ENCODE measurements at places on chromosomes 6 and 20. TPM values are rescaled to one million over a fixed set of nuclear protein-coding genes. Genes with fewer than 3 reads are reported as not detected.

SLC17A2 gene
- not detected for total RNA-seq

EGFL8 gene
- 7.1 TPM for total RNA-seq

NELFCD gene
- 92.3 TPM for total RNA-seq

TREM1 gene
- total RNA-seq: 0.27 TPM

BEND3 gene
- 4.5 TPM for total RNA-seq

DNAH8 gene
- 0.02 TPM for total RNA-seq

MMP24 gene
- total RNA-seq: not detected

SLC22A3 gene
- total RNA-seq: not detected

GABRR2 gene
- total RNA-seq: 0.50 TPM

DNPH1 gene
- 57.5 TPM for total RNA-seq

KIF13A gene
- 0.07 TPM for total RNA-seq

CST1 gene
- total RNA-seq: not detected

TNFRSF6B gene
- total RNA-seq: not detected

ZSCAN31 gene
- total RNA-seq: 1.6 TPM

MED23 gene
- 26.0 TPM for total RNA-seq

ABRACL gene
- total RNA-seq: 182 TPM

GRCh38 chr6:139640448-139640847, 266.0 kb upstream of the CITED2 start:
- H3K36me3 ChIP-seq: no peaks in the 10 kb centered on the region
- no peak for DNase-seq

DNA sequence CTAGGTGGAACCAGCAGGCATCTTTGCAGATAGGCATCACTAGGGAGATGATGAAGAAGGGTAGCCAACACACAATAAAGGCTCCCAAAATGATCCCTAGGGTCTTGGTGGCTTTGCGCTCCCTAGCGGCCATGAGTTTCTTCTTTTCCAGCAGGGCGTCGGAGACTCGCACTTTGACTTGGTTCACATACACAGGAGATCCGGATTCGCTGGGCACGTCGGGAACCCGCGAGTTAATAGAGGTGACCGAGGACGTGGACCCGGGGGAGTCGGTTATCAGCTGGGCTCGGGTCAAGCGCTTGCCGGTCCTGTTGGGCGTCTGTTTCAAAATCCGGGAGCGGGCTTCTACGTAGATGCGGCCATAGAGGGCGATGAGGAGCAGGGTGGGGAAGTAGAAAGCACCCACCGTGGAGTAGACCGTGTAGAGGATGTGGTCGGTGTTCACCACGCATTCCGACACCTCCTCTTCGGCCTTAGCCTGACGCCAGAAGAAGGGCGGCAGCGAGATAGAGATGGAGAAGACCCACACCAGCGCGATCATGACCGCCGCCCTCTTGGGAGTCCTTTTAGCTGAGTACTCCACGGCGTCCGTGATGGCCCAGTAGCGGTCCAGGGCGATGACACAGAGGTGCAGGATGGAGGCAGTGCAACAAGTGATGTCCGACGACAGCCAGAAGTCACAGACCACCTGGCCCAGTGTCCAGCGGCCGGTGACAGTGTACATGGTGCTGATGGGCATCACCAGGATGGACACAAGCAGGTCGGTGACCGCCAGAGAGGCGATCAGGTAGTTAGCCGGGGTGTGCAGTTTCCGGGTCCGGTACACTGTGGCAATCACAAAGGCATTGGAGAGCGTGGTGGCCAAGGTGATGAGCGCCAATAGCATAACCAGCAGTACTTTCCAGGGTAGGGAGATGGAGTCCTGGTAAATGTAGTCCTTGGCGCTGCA, 658 bp downstream of the HTR1B start:
- peak overlapping the region; percentile 33 for H3K4me3 ChIP-seq
- no peak overlapping the region for H3K27ac ChIP-seq
- H3K4me1 ChIP-seq: peaks cover 18% of the 10 kb centered on the region
- peaks cover 48% of the 10 kb centered on the region for H3K27me3 ChIP-seq
- H3K36me3 ChIP-seq: no peaks in the 10 kb centered on the region
- no peak for DNase-seq

GRCh38 chr6:142685852-142686506, 259.0 kb downstream of the HIVEP2 start:
- no peak overlapping the region for H3K4me3 ChIP-seq
- peaks cover 2% of the 10 kb centered on the region for H3K27me3 ChIP-seq
- H3K36me3 ChIP-seq: no peaks in the 10 kb centered on the region
- peaks cover 7% of the 10 kb centered on the region for H3K4me1 ChIP-seq
- no peak for DNase-seq

DNA sequence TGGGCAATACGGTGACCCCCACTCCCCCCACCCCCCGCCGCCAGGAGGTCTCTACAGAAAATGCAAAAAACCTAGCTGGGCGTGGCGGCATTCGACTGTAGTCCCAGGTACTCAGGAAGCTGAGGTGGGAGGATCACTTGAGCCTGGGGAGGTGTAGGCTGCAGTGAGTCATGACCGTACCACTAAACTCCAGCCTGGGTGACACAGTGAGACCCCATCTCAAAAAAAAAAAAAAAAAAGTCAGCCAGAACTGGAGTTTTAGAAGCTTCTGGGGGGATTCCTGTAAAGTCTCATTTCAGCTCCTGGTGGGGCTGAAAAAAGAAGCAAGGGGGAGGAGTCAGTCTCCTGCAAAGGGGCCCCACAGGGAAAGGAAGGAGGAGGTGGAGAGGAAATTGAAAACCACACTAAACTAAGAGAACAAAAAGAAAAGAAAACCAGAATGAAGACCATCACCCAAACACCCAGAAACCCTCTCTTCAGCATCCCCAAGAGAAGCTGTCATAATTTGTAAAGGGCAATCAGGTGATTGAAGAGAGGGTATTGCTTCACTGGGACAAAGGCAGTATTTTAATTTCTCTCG, 50.4 kb downstream of the NOL4L start:
- no peaks in the 10 kb centered on the region for H3K27me3 ChIP-seq
- H3K4me3 ChIP-seq: peak overlapping the region; percentile 72
- peak; percentile 74 for DNase-seq
- peaks cover 63% of the 10 kb centered on the region for H3K4me1 ChIP-seq
- peak overlapping the region; percentile 89 for H3K27ac ChIP-seq
- H3K36me3 ChIP-seq: peaks cover 3% of the 10 kb centered on the region

DNA sequence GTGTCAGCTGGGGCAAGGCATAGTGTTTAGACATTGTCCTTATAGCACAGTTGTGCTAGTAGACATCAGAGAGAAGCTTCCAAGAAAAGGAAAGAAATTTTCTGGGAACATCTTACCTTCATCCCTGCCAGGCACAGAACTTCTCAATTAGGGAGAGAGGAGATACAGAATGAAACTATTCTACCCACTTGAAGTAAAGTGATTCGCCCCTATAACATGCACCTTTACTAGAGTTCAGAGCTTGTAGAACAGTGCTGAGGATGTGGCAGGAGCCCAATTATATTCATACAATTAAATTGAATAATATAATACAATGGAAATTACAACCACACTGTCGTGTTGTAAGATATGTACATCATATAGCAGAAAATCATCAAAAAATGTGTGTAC, 1063.9 kb upstream of the CITED2 start:
- H3K36me3 ChIP-seq: no peaks in the 10 kb centered on the region
- no peak for DNase-seq
- no peak overlapping the region for H3K27ac ChIP-seq
- H3K4me3 ChIP-seq: no peak overlapping the region

- DNase-seq: no peak
- H3K4me1 ChIP-seq: no peaks in the 10 kb centered on the region
- H3K27ac ChIP-seq: no peak overlapping the region
- peaks cover 5% of the 10 kb centered on the region for H3K36me3 ChIP-seq
- no peak overlapping the region for H3K4me3 ChIP-seq
- no peaks in the 10 kb centered on the region for H3K27me3 ChIP-seq
Observed at GRCh38 chr6:35018182-35018519, 123.0 kb downstream of the TCP11 start.

GRCh38 chr20:38167851-38168760, 3.0 kb upstream of the TGM2 start:
- H3K27me3 ChIP-seq: peaks cover 21% of the 10 kb centered on the region
- H3K36me3 ChIP-seq: no peaks in the 10 kb centered on the region
- no peak overlapping the region for H3K4me3 ChIP-seq
- no peak for DNase-seq
- H3K27ac ChIP-seq: no peak overlapping the region

- DNase-seq: peak; percentile 9
- no peaks in the 10 kb centered on the region for H3K36me3 ChIP-seq
- no peak overlapping the region for H3K4me3 ChIP-seq
- no peak overlapping the region for H3K27ac ChIP-seq
- no peaks in the 10 kb centered on the region for H3K4me1 ChIP-seq
Observed at GRCh38 chr20:61901392-61902220, 164.1 kb downstream of the TAF4 start.

DNA sequence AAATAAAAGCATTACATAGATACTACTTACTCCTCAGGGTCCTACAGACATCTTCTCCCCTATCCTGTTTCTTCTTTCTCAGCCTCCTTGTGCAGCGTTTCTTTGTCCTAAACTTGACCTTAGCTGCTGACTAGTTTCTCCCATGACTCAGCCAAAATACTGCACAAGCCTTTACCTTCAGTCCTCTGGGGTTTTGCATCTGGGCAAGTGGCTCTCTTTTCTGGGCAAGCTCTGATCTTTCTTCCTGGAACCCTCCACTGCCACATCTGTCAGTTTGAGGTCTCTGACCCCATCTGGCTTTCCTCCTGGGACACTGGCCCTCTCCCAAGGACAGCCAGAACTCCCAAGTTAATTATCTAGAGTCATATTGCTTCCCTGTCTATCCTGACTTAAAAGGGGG, 838.4 kb downstream of the DHX35 start:
- H3K36me3 ChIP-seq: no peaks in the 10 kb centered on the region
- no peaks in the 10 kb centered on the region for H3K27me3 ChIP-seq
- H3K27ac ChIP-seq: no peak overlapping the region
- H3K4me3 ChIP-seq: no peak overlapping the region

DNA sequence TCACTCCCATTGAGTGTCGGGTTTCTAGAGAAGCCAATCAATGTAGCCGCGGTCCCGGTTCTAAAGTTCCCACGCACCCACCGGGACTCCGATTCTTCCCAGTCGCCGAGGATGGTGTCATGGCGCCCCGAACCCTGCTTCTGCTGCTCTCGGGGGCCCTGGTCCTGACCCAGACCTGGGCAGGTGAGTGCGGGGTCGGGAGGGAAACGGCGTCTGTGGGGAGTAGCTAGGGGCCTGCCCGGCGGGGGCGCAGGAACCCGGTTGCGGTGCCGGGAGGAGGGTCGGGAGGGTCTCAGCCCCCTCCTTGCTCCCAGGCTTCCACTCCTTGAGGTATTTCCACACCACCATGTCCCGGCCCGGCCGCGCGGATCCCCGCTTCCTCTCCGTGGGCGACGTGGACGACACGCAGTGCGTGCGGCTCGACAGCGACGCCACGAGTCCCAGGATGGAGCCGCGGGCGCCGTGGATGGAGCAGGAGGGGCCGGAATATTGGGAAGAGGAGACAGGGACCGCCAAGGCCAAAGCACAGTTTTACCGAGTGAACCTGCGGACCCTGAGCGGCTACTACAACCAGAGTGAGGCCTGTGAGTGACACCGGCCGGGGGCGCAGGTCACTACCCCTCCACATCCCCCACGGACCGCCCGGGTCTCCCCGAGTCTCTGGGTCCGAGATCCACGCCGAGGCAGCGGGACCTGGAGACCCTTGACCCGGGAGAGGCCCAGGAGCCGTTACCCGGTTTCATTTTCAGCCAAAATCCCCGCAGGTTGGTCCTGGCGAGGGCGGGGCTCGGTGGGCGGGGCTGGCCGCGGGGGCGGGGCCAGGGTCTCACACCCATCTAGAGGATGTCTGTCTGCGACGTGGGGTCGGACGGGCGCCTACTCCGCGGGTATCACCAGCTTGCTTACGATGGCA, 35.2 kb upstream of the HLA-G start:
- peaks cover 22% of the 10 kb centered on the region for H3K27me3 ChIP-seq
- peaks cover 18% of the 10 kb centered on the region for H3K4me1 ChIP-seq
- peaks cover 7% of the 10 kb centered on the region for H3K36me3 ChIP-seq
- no peak overlapping the region for H3K27ac ChIP-seq
- DNase-seq: peak; percentile 84
- peak overlapping the region; percentile 81 for H3K4me3 ChIP-seq

GRCh38 chr20:25539742-25540672, 45.3 kb downstream of the NINL start:
- no peak overlapping the region for H3K4me3 ChIP-seq
- H3K4me1 ChIP-seq: no peaks in the 10 kb centered on the region
- H3K36me3 ChIP-seq: no peaks in the 10 kb centered on the region
- H3K27ac ChIP-seq: no peak overlapping the region
- no peaks in the 10 kb centered on the region for H3K27me3 ChIP-seq

DNA sequence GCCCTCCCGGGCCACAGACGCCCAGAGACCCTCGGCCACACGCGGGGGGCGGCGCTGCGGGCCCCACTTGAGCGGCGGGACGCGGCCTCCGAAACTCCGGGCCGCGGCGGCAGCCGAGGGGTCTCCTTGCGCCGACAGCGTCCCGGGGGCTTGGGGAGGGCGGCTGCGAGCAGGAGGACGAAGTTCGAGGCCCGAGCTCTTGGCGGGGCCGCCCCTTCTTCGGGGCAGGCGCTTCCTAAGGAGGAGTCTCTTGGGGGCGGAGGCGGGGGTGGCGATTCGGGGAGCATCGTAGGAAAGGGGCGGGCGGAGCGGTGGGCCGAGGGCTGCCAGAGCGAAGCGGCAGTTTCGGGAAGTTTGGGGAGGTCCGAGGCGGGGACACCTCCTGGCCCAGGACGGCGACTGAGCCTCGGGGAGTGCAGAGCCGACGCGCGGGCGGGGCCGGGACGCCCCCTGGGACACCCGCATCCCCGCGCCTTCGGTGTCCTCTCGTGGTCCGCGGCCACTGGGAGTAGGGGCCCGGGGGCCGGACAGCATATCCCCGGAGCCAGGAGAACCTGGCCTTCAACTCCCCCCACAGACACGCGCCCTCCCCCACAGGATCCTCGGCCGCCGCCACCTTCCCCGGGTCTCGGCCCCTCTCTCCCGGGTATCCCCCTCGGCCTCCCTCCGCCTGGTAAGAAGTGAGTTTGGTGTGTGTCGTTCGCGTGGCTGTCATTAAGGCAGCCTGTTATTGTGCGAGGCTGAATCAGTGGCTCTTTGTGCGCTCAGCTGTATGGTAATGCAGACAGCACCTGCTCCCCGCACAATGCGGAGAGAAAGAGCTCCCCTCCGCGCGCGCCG, 613 bp upstream of the DLL1 start:
- peaks cover 38% of the 10 kb centered on the region for H3K4me1 ChIP-seq
- DNase-seq: peak; percentile 49
- peaks cover 54% of the 10 kb centered on the region for H3K27me3 ChIP-seq
- peak overlapping the region; percentile 77 for H3K4me3 ChIP-seq
- H3K27ac ChIP-seq: peak overlapping the region; percentile 54

GRCh38 chr6:29011276-29011734, 6.2 kb upstream of the ZNF311 start:
- H3K4me1 ChIP-seq: peaks cover 13% of the 10 kb centered on the region
- no peaks in the 10 kb centered on the region for H3K36me3 ChIP-seq
- H3K27ac ChIP-seq: no peak overlapping the region
- peak; percentile 62 for DNase-seq
- peak overlapping the region; percentile 93 for H3K4me3 ChIP-seq

GRCh38 chr6:24126586-24127192, 674 bp downstream of the NRSN1 start:
- no peaks in the 10 kb centered on the region for H3K36me3 ChIP-seq
- no peak overlapping the region for H3K27ac ChIP-seq
- DNase-seq: peak; percentile 29
- peaks cover 13% of the 10 kb centered on the region for H3K27me3 ChIP-seq

- H3K36me3 ChIP-seq: no peaks in the 10 kb centered on the region
- no peak overlapping the region for H3K27ac ChIP-seq
- H3K4me1 ChIP-seq: peaks cover 2% of the 10 kb centered on the region
- no peak for DNase-seq
- H3K4me3 ChIP-seq: no peak overlapping the region
Observed at GRCh38 chr20:4090756-4091489, 75.6 kb upstream of the RNF24 start.

GRCh38 chr6:17493286-17493685, 99.9 kb downstream of the CAP2 start:
- DNase-seq: no peak
- H3K27ac ChIP-seq: no peak overlapping the region
- no peaks in the 10 kb centered on the region for H3K4me1 ChIP-seq
- peaks cover 28% of the 10 kb centered on the region for H3K27me3 ChIP-seq
- no peak overlapping the region for H3K4me3 ChIP-seq
